ENCODE measurements at places on chromosomes 2 and 18.

DNA sequence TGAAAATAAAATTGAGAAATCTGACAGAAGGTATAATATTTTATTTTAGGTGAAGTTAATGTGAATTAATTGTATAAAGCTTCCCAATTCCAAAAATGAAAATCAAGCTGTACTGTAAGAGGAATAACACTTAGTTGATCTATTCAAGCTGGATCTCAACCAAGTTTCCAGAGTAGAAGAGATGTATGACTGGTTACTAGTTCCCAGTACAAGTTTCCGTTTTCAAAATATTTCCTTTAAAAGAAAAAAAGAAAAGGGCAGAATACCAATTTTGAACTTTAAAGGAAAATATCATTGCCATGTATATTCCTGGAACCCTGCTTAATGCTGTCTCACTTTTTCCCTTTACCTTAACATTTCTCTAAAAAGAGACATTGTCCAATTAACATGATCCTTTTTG, 308.5 kb downstream of the IRS1 start:
- no peak for DNase-seq

DNA sequence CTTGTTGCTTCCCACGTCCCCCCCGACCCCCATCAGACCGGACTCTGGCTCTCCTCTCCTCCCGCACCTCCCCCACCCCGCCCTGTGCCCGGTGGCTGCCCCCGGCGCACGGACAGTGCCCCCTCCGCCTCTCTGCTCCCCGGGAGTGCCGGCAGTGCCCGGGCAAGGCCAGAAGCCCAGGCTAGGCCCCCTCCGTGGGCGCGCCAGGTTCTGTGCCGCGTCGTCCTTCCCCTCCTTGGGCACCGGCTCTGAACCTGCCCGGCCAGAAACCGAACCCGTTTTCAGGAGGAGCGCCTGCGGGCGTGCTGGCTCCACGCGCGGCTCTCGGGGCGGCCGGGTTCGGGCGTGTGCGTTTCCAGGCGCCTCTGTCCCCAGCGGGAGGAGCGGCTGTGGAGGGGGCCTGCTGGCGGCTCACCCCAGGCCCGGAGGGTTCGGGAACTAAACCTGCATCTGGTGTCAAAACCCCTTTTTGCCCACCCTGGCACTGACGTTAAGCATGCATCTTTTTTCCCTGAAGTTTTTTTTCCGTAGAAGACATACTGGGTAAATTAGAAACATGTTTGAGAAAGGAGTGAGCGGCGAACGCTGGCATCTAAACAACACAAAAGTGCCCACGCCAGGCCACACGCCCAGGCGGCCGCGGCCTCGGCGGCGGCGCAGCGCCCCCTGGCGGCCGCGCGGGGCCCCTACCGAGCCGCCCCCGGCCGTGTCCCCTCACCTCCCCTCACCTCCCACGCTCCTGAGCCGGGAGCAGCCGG, 123.9 kb upstream of the SLC1A4 start:
- DNase-seq: peak; percentile 64

DNA sequence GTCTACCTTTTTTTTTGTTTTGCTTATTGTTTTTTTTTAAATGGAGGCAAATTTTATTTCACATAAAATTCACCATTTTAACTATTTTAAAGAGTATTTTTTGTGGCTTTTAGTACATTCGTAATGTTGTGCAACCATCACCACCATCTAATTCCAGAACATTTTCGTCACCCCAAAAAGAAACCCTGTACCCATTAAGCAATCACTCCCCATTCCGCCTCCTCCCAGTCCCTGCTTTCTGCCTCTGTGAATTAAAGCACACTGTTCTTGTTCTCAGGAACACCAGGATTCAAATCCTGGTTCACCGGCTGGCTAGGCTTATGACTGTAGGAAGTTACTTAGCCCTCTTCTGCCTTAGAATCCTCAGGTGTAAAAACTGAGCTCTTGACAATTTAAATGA, 36.9 kb upstream of the EPAS1 start:
- no peak for DNase-seq

DNA sequence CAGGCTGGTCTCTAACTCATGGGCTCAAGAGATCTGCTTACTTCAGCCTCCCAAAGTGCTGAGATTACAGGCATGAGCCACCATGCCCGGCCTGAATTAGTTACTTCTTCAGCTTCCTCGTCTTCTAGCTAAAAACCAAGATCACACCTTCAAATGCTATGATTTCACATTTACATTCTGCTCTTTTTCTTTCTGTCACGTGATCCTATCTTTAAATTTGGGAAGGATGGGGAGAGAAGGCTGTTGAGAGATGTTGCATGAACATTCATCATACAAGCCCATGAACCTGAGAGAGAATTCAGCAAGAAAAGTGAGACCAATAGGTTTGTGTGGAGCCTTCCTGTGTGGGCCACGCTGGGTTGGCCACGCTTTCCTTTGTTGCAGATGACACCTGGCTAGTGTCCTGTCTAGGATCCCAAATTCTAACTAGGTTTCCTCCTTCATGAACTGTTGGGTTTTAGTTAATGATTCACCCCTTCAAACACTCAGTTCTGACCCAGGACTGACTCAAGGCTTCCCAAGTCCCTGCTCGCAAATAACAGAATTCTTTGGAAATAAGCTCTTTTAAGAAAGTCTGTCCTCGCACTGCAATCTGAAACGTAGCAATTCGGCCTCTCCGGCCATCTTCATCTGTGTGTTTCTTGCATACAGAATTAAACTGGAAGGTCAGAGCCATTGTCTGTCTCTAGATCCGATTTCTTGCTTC, 57.3 kb upstream of the CREB1 start:
- DNase-seq: no peak

- no peak for DNase-seq
Measured at GRCh38 chr2:235495373-235496238, 1.8 kb downstream of the AGAP1 start.
